ENCODE measurements at places on chromosomes 6 and 20. TPM values are rescaled to one million over a fixed set of nuclear protein-coding genes. Genes with fewer than 3 reads are reported as not detected.

SYNDIG1 gene
- total RNA-seq = not detected

- no peak for DNase-seq
Observed at GRCh38 chr20:57596358-57596757, 23.9 kb downstream of the ZBP1 start.

GRCh38 chr20:36752582-36752981 is 6.7 kb upstream of the NDRG3 start:
- DNase-seq = no peak

- no peak for DNase-seq
Observed at GRCh38 chr6:33689879-33690278, 21.6 kb downstream of the UQCC2 start.

- no peak for DNase-seq
Observed at GRCh38 chr20:45138561-45139300, 14.5 kb upstream of the WFDC12 start.

DNA sequence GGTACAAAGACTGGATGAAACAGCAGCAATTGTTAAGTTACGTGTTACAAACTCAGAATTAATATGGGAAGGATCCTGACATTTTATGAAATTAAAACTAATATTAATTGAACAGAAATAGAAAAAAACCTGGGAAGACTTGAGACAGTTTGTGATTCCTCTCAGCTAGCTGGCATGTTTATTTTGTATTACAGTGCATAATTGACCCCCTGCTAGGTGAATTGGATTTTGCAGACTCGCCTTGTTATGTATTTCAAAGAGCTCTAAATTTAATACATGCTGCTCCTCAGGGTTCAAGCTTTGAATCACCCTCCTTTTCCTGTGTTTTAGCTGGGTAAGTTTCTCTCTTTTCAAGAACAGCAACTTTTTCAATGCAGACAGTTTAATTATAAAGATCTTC is 339.4 kb downstream of the PLCB1 start:
- DNase-seq = no peak

- no peak for DNase-seq
Observed at GRCh38 chr6:106145741-106146227, 59.6 kb downstream of the PRDM1 start.

- DNase-seq = no peak
Observed at GRCh38 chr20:58981628-58982364, 740 bp downstream of the NELFCD start.

DNA sequence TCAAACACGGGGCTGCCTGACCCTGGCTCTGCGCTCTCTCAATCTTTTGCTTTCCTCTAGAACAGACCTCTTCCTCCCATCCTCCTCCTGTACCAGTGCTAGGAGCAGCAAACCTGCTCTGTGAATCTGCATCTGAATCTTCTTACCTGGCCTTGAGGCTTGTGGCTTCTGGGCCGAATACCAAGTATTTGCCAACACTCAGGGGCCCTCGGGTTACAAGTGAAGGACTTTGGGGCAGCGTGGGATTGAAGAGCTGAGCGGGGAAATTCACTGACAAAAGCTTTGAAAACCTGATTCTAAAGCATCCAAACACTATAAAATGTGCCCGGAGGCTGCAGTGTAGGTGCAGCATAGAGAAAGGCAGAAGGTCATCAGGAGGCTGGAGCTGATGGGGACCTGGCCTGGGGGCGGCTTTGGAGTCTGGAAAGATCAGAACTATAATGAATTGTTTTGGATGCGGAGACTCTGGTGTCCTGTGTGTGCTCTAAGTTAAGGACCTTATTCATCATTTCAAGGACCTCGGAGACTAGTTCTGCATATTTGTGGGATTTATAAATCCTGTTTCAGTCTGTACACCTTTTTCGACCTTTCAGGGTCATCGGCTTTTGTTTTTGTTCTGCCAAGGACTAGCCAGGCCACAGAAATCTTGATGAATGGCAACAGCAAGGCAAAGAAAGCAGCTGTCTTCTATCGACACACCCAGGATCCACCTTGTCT is 16.4 kb upstream of the IGF2R start:
- DNase-seq = no peak

DNA sequence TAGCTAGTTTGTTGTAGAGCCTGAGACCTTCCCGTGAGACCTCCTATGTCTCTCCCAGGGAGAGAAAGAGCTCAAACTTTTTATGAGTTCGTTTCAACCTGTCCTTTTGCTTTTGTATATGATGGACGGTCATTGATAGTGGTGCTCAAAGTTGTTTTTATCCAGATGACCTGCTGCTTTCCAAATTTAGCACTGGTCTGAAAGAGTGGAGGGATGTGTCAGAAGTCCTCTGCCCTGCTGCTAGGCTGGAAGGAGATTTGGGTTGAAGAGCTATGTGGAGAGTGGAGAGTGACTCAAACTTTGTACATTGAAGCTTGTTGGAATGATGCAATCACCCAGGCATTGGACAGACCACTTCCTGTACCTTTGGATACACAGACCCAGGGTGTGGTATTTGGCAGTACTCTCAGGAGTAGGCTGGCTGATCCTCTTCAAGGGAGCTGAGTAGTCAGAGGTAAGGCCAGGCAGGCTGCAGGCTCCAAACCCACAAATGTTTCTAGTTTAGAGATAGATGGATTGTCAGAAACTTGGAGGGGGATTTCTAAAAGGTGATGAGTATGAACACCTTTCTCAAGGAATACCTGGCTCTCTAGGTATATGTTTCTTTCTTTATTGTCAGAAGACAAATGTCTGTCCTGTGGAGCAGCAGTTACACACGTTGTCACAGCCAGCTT is 49.4 kb upstream of the RREB1 start:
- DNase-seq = no peak

- no peak for DNase-seq
Observed at GRCh38 chr6:115766745-115767462, 293.8 kb downstream of the FRK start.

All from esophagus squamous epithelium (tissue), 5 donors.